ENCODE measurements at places on chromosomes 6 and 20.

DNA sequence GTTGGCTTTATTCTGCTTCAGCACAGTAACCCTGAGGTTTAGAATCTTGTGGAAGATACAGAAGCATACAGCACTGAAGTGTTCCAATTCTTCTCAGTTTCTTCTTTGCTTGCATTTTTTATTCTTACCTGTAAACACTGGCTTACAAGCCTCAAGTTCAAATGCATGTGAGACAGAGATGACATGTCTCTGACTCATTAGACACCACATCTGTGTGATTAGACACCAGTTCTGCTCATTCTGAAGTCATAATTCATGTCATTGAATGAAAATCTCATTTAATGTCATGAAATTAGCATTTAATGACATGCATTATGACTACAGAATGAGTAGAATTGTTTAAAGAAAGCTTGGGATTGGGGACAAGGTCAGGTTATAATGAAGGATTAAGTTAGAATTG lies 5.8 kb downstream of the GZF1 start:
- peak; percentile 91 for DNase-seq

DNA sequence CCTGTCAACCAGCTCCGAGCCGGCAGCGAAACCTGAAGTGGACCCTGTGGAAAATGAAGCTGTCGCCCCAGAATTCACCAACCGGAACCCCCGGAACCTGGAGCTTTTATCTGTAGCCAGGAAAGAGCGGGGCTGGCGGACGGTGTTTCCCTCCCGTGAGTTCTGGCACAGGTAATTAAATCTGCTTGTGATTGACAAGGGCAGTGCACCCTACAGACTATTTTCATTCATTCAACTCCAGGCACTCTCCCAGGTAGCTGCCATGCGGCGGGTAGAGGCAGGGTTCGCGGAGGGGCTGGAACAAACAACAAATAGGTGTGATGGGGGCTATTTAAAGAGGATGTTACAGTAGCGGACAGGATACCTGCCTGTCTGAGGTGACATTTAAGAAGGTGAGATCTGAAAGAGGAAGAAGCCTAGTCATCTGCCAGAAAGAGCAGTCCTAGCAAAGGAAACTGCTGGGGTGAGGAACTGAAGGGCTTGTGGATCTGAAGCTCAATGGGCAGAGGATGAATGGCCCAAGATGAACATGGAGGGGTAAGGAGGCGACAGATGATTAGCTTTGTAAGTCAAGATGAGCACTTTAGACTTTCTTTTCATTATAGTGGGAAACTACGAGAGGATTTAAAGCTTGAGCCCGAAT lies 810 bp downstream of the MRPL18 start:
- peak; percentile 20 for DNase-seq

DNA sequence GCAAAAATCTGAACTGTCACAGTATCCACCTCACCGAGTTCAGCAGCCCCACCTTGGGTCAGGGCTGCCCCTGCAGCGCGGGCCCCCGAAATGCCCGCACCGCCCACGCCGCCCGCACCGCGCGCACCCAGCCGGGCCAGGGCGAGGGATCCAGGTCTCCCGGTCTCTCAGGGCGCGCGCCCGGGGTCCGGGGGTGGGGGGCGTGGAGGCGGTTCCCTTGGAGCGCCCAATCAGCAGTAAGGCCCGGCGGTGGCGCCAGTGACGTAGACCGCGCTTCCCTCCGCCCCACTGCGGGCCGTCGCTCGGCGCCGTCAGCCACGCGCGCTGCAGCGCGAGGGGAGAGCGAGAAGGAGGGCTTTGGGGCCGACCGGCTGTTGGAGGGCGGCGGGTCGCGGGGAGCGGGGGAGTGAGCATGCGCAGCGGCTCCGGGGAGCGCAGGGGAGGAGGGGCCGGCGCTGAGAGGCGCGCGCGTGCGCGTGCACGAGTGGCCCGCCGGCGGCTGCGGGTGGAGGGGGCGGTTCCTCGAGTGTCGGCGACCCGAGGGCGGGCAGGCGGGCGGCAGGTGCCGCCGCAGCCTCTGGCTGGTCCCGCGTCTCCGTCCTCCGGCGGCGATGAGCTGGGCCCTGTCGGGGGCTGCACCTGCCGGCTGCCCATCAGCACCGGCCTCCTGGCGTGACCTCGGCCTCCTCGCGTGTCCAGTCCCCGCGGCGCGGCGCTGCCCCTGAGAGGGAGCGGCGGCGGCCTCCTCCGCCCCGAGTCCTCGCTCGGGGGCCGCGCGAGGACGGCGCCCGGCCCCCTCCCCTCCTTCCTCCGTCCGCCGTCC lies at the start of gene TMEM170B:
TSS of gene TMEM170B (plus strand) at position 521 of the 823 bp plus-strand sequence. CDS start 529 bp downstream, outside the sequence.
- DNase-seq, result peak; percentile 23

- DNase-seq, result peak; percentile 39
Observed at GRCh38 chr6:163554663-163555062, 140.1 kb downstream of the QKI start.

DNA sequence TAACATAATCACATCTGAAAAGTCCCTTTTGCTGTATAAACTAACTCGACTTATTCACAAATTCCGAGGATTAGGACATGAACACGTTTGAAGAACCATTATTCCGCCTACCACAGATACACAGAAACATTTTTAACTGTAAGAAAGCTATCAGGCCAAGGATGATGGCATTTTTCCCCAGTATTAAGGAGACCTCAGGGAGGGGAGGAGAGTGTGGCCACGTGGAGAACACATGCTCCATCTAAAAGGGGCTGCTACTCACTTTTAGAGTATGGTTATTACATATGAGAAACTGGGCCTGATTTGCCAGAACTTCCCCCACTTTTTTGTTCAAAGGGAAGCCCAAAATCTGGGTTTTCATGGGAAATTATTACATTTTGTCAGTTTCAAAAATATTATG lies 153.4 kb downstream of the EYA2 start:
- DNase-seq, result no peak

DNA sequence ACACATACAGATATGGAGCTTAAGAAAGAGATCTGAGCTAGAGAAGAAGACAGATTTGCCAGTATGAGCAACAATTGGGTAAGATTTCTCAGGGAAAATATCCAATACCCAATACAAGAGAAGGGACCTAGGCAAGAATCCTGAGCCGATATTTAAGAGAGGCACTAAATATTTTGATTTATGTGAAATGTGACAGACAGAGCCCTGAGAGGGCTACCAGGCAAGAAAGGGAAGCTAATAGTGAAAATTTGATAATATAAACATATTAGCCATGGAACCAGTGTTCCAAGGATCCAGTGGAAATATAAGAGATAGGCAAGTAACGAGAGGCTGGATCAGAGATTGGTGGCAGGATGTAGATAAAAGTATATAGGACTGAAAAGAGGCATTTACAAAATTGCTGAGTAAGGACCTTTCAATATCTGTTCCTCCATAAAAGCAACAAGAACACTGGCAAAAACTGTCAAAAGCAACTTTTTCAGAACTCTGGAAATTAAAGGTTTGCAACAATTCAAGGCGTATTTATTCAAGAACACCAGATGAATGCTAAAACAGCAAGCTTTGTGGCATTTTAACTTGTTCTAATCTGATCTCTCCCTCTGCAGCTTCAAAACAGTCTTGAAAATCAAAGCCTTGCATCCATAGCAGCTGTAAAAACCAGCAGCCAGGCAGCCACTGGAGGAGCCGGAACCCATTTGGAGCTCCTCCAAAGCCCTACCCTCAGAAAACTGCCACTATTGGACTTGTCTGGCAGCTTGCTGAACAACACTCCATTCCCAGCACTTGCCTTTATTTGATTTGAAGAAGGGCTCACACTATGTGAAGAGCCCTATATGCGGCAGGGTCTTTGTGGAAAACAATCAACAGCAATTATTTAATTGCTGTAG lies 58.8 kb downstream of the REV3L start:
- peak; percentile 18 for DNase-seq

- no peak for DNase-seq
Observed at GRCh38 chr6:143515061-143515760, 3.7 kb upstream of the FUCA2 start.

- peak; percentile 2 for DNase-seq
Observed at GRCh38 chr20:9503526-9504245, 10.7 kb upstream of the LAMP5 start.

GRCh38 chr20:40286975-40287531 lies 402.0 kb downstream of the MAFB start:
- peak; percentile 95 for DNase-seq

GRCh38 chr20:16262594-16262993 lies 310.7 kb downstream of the KIF16B start:
- no peak for DNase-seq

GRCh38 chr20:35657271-35657670 lies 7.4 kb downstream of the CPNE1 start:
- DNase-seq, result no peak

GRCh38 chr6:15297895-15298590 lies 52.2 kb downstream of the JARID2 start:
- no peak for DNase-seq

DNA sequence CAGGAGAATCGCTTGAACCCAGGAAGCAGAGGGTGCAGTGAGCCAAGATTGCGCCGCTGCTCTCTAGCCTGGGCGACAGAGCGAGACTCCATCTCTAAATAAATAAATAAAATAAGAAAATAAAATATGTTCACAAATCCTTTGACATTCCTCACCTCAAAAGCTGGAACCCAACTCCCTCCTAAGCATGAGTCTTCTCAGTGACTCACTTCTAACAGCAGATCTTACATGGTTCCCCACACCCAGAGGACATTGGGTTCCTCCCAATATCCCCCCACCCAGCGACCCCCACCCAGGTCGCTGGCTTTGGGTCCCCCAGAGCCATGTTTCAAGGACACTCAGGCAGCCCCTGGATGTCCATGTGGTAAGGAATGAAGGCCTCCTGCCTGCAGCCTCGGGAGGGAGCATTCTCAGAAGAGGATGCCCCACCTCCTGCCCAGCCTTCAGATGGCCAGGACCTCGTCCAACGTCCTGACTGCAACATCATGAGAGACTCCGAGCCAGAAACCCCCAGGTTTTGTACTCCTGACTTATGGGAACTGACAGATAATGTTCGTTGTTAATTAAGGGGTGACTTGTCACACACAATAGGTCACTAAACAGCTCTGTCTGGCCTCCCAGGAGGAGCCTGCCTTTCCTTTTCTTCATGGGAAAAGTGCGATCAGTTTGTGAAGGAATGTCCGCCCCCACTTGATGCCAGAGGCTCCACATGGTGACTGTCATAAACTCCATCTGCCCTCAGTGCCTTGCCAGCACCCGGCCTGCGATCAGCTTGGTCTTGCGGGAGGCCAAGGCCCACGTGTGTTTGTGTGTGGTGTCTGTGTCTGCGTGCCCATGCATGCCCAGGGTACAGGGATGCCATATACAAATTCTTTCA lies 10.1 kb upstream of the GMEB2 start:
- peak; percentile 15 for DNase-seq

GRCh38 chr20:17304774-17305173 lies 77.9 kb downstream of the PCSK2 start:
- DNase-seq, result no peak

- peak; percentile 56 for DNase-seq
Observed at GRCh38 chr6:138287144-138287955, 69.1 kb upstream of the PBOV1 start.

DNA sequence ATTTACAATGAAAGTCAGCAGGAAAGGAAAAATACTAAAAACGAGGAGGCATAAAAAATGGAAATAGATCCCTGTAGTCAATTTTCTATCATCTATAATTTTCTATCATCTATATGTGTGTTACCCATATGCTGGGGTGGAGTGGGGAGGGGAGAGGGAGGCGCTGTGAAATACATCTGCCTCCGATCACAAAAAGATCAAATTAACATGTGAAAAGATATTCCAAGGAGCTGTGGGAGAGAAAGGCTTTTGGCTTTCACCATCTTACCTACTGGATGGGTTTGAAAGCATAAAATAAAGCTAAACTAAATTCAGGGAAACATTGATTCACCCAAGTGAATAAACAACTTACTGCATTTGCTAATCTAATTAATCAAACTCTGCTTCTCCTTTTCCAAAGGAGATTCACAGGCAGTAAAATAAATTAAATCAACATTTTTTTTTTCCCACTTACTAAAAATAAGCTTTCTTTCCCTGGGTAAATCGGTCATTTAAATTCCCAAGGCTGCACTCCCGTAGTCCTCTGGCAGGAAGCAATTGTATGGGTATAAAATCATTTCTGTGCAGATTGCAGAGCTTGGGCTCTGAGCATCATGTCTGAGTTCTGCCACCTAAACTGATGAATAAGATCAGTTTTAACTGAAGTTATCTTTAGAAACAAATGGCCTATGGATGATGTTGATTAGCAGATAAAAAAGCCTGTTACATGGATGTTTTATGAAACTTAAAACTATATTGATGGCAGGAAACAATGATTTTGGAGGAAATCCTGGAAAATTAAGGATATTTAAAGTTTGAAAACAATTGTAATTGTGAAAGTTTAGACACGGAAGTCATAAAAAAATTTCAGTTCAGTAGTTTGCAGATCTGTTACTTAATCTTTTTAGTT lies 147.9 kb downstream of the SOX4 start:
- DNase-seq, result no peak

GRCh38 chr20:41133709-41134361 lies 3.5 kb upstream of the PLCG1 start:
- peak; percentile 98 for DNase-seq

DNA sequence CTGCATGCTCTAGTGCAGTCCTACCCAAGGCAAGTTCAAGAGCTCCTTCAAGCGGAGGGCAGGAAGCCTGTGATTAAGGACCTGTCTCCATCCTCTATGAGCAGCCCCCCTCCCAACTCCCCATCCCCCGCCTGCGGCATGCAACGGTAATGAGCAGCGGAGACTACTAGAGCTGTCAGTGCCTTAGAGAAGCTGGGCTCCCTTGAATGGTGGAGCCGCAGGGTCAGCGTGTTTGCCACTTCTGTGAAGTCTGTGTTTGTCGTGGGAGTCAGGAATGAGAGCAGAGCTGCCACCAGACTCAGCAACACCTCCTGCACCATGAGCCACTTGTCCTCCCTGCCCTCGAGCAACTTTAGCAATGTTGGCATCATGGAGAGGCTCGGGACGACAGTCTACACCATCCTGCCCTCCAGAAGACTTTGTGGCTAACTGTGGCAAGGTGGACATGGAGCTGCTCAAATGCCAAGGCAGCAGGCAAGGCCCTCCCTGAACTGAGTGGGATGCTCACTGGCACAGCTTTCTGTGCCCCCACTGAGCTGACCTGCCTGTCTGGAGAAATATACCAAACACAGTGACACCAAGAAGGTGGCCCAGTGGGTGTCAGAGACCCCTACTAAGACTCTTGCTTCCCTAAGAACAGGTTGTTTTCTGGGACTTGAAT lies 23.8 kb upstream of the SYNDIG1 start:
- DNase-seq, result no peak

- DNase-seq, result no peak
Observed at GRCh38 chr6:163836876-163837690, 422.6 kb downstream of the QKI start.

- no peak for DNase-seq
Observed at GRCh38 chr6:45818655-45819054, 197.0 kb downstream of the CLIC5 start.
